ENCODE measurements at places on chromosomes 3 and 15.

DNA sequence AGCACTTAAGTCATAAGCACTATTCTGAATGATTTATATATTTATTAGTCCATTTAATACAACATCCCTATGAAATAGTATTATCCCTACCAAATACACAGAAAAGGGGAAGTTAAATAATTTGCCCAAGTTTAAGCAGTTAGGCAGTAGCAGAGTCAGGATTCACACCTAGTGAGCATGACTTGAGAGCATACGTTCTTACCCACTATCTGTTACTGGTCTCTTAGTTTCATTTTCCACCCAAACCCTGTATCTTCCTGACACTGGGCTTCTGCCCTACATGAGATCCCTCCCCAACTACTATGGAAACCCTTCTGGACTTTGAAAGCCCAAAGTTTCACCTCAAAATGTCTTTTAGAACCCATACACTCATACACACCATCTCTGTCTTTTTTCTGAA, 4.4 kb upstream of the ATOSA start:
- no peaks in the 10 kb centered on the region for H3K36me3 ChIP-seq
- H3K4me3 ChIP-seq, result no peak overlapping the region
- no peak for DNase-seq
- H3K27me3 ChIP-seq, result no peaks in the 10 kb centered on the region

DNA sequence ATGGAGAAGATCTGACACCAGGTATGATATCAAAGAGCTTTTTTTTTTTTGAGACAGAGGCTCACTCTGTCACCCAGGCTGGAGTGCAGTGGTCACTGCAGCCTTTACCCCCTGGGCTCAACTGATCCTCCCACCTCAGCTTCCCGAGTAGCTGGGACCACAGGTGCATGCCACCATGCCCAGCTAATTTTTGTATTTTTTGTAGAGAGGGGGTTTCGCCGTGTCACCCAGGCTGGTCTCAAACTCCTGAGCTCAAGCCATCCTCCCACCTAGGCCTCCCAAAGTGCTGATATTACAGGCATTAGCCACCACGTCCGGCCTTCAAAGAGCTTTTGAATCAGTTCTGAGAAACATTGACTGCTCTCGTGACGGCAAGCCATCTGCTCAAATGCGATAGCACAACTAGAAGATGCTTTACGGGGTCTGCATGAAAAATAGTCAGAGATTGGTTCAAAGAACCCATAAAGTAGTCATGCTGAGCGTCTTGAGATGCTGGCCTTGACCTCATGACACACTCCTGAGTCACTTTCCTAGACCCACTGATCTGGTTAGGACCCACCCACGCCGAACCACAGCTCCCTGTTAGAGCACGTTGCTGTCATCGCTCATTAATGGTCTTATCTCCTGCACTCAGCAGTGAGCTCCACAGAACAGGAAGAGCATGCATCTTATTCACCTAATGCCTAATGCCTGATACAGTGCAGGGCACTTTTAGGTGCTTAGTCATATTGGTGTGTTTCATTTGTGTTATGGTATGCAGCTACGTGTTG, 57.0 kb upstream of the NR2F2 start:
- H3K27me3 ChIP-seq, result no peaks in the 10 kb centered on the region
- no peak overlapping the region for H3K4me3 ChIP-seq
- no peak overlapping the region for H3K27ac ChIP-seq
- H3K36me3 ChIP-seq, result peaks cover 57% of the 10 kb centered on the region
- no peak for DNase-seq

GRCh38 chr15:25250011-25250596, 188.7 kb downstream of the UBE3A start:
- no peaks in the 10 kb centered on the region for H3K36me3 ChIP-seq
- no peaks in the 10 kb centered on the region for H3K4me1 ChIP-seq

DNA sequence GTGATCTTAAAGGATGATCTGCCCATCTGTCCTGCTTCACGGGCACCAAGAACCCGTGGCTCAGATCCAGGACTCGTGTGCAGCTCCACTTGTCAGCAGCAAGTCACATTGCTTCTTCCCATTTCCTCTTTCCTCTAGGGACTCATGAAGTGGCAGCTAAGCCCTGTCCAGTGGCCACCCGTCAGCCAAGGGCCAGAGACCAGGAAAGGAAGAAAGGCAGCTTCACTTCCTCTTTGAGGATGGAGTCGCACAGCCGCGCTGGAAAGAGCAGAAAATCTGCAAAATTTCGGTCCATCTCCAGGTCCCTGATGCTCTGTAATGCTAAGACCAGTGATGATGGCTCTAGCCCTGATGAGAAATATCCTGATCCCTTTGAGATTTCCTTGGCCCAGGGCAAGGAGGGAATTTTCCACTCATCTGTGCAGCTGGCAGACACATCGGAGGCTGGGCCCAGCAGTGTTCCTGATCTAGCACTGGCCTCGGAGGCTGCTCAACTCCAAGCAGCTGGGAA, 28.5 kb downstream of the IL16 start:
- no peaks in the 10 kb centered on the region for H3K36me3 ChIP-seq
- peaks cover 12% of the 10 kb centered on the region for H3K4me1 ChIP-seq
- no peak overlapping the region for H3K4me3 ChIP-seq

GRCh38 chr15:79815468-79815867, 81.3 kb downstream of the MTHFS start:
- H3K36me3 ChIP-seq, result no peaks in the 10 kb centered on the region

DNA sequence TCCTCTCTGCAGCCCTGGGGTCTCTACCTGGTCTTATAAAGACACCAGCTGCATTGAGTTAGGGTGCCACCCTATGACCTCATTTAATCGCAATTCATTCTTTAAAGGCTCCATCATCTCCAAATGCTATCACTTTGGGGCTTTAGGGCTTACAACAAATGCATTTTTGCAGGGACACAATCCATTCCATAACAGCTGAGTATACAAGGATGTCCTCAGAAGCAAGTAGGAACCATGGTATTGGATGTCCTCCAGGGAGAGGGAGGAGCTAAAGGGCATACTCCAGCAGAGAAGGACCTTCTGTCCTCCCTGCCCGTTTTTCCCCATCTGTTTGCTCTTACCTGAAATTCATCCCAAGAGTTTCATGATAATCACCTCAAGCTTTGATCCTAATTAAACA, 30.3 kb downstream of the UMPS start:
- H3K27ac ChIP-seq, result peak overlapping the region; percentile 61
- no peaks in the 10 kb centered on the region for H3K27me3 ChIP-seq
- H3K36me3 ChIP-seq, result peaks cover 25% of the 10 kb centered on the region
